ENCODE measurements at places on chromosomes 11 and 22.

- peak; percentile 28 for DNase-seq
Measured at GRCh38 chr22:39144101-39144767, 8.2 kb downstream of the CBX7 start.

DNA sequence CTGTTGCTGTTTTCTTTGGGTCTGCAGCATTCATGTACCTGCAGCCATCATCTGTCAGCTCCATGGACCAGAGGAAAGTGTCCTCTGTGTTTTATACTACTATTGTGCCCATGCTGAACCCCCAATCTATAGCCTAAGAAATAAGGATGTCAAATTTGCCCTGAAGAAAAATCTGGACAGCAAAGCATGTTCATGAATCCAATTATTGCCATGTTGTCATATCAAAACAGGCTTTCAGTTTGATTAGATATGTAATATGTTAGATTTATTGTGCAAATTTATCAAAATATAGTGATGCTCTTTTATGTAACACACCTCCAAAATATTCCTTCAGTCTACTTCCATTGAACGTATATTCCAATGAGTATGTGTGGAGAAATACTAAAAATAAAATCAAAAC is 15.4 kb upstream of the OR8G1 start:
- DNase-seq: no peak

DNA sequence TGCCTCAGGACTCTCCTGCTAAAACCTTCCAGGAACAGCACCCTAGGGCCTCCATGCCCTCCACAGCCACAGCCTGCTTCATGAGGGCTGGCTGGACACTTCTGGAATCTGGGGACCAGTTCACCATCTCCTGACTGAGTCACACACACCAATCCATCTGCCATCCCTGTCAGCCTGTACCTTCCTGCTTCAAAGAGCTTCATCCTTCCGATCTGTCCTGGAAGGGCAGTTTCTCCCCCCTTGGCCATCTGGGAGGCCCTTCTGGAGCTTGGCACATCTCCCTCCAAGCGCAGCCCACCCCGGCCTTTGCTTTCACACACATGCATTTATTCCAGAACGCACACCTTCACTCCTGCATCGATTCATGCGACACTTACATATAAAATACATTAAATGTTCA is 13.0 kb downstream of the APBB1 start:
- DNase-seq: no peak

- DNase-seq: no peak
Measured at GRCh38 chr22:20867179-20868024, 8.6 kb downstream of the SNAP29 start.

GRCh38 chr11:35905646-35906276 is 38.1 kb upstream of the LDLRAD3 start:
- DNase-seq: no peak

DNA sequence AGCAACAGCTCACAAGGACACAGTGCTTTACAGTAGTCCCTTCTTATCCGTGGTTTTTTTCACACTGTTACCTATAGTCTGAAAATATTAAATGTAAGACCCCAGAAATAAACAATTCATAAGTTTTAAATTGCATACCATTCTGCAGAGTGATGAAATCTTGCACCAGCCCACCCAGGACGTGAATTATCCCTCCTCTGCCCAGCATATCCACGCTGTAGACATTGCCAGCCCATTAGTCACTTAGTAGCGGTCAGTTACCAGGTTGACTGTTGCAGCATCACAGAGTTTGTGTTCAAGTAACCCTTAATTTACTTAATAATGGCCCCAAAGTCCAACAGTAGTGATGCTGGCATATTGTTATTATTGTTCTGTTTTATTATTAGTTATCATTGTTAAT is 3.6 kb downstream of the CLTCL1 start:
- no peak for DNase-seq

GRCh38 chr22:36371920-36372319 is 15.8 kb downstream of the MYH9 start:
- no peak for DNase-seq

DNA sequence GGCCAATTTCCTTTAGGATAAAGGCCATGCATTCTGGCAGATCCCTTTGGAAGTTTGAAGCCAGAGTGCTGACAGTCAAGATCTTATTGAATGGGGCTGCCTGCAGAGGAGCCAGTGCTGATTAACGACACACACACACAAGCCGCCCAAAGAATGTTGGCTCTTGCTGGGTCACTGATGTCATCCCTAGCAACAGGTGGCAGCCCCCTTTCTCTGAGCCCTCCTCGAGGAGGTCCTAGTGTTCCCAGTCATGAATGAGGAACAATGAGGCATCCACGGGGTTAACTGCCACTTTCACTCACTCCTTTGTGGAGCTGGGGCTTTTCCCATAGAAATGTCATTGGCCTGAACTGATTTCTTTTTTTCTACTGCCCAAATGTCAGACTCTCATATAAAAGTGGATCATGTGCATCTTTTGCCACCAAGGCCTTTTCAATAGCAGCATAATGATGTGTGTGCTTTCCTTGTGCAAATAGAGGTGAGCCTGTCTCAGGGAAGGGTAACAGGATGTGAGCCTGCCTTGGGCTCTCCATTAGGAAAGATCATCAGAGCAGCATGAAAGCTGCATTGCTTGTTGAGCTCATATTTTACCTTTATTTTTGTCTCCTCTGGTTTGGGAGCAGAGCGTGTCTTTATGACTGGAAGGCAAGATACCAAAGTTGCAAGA is 301.8 kb upstream of the MTNR1B start:
- no peak for DNase-seq

DNA sequence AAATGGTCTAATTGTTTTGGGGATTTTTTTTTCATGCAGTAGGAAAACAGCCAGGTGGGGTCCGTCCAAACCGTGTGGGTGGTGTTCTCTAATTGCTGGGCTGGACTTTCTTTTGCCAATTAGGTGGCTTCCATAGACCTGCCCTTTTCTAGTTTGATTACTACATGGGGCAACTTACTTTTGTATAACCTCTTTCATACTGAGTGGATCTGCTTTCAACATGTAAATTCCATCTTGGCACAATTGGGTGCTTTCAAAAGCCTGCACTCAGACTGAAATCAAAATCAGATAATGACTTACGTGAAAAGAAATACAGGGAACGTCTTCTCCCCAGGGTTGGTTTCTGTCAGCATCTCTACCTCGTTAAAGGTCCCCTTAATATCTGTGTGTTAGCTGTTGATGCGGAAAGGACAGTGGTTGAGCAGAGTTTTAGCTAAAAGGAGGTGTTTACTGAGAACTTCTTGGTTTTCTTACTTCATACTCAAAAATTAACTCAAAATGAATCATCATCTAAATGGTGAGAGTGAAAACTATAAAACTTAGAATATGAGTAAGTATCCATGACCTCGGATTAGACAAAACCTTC is 72.1 kb downstream of the BARX2 start:
- no peak for DNase-seq

DNA sequence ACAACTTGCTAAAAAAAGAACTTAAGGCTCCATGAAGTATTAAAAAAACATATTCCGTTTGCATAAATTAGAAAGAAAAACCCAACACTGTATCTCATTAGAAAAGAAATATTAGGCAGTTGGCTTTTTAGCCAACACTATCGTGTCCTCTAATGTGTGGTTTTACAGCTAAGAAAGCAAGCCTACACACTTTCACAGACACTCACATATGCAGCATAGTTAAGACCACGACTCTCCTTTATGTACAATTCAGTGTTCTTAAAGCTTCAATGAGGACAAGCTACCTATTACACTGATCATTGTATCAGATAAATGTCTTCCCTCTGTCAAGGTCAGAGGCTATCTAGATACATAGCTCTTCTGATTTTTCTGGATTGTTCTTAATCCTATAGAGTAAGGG is 80.1 kb downstream of the PICALM start:
- no peak for DNase-seq

GRCh38 chr11:36699271-36699670 is 101.2 kb upstream of the RAG2 start:
- no peak for DNase-seq

DNA sequence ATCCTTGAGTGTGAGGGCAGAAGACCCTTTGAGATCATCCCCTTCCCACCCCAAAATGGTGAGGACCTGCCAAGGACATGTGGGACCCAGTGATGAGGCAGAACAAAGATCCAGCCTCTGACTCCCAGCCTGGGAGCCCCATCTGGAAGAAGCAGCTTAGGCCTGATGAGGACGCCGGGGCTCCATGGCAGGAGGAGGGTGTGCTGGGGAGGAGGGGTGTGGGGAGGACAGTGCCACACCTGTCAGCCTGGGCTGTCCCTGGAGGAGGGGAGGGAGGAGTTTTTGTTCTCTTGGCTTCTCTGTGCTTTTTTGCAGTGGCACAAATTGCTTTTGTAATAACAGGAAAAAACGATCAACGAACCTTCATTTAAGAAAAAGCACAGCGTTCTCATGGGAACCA is 44.4 kb upstream of the DAGLA start:
- no peak for DNase-seq

DNA sequence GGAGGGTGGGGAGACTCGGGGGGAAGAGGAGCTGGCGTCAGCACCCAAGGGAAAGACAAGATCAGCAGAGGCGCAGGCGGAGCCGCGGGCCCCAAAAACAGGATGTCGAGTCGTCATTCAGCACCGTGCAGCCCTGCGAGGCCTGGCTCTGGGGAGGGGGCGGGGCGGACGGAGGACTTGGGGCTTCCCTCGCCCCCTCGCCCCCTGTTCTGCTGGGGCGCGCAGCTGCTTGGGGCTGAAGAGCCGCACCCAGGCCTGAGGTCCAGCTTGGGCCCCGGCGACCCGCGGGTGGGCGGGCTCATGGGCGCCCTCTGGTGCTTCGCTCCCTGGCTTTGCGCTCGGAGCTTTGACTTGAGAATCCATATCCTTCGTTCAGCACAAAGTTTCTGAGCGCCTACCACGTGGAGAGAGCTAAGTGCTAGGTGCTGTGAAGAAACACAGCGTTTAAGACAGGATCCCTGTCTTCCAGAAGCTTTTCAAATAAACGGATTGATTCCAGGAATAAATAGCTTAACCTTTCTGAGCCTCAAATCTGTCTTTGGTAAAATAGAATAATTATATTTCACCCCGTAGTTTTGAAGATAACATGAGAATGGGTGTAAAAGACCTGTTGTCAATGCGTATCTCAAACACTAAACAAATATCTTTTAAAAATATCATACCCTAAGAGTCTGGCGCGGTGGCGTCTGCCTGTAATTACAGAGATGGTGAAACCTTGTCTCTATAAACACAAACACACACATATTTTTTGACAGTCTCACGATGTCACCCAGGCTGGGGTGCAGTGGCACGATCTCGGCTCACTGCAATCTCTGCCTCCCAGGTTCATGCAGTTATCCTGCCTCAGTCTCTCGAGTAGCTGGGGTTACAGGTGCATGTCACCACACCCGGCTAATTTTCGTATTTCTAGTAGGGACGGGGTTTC is 929 bp upstream of the RHOG start:
- peak; percentile 77 for DNase-seq

DNA sequence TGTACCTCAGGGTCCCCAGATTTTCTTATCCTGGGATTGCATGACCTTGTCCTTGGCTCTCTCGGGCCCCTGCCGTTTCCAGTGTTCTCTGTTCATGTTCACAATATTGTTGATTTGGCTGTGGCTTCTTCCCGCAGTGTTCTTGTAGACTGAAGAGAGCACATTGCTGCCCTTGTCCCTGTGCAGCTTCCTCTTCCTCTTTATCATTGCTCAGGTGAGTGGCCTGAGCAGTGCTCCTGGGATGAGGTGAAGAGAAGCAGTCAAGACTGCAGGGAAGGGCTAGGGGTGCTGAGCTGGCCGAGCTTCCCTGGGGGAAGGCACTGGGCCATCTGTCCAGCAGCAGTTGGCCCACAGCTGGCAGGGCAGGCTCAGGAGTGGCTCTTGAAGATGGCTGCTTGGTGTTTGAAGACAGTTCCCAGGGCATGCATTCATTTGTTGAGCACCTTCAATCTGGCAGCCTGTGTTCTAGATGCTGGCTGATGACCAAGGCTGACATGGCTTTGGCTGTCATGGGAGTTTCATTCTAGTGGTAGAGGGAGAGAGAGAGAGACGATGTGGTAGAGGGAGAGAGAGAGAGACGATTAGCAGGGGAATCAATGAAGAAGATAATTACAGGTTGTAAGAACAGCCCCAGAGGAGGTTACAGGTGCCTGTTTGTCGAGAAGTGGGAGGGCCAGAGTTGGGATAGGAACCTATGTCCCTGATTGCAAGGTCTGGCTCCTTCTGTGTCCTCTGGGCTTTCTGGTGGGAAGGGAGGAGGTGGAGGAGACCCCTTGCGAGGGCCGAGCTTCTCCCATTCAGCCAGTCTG is 17.4 kb downstream of the BMAL1 start:
- DNase-seq: no peak

- DNase-seq: no peak
Measured at GRCh38 chr22:19713650-19714311, 522 bp upstream of the SEPTIN5 start.

GRCh38 chr11:2730272-2731129 is 30.7 kb upstream of the KCNQ1OT1 start:
- DNase-seq: no peak
